ENCODE measurements at places on chromosomes 7 and 10.

DNA sequence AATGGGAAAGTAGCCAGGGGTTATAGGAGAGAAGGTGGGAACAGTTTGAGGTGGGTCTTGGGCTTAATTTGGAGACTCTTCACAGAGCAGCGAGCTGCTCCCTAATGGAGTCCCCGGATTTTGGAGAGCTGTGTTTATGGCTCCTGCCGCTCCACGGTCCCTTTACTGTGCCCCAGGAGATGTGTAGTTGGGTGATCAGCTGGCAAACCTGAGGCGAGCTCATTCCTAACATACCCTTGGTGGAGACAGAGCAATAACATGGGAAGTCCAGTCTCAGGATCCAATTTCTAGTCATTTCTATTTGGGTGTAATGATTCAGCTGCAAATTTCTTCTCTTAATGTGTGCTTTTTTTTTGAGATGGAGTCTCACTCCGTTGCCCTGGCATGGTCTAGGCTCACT is 1.5 kb downstream of the GARIN1A start:
- no peak for DNase-seq

DNA sequence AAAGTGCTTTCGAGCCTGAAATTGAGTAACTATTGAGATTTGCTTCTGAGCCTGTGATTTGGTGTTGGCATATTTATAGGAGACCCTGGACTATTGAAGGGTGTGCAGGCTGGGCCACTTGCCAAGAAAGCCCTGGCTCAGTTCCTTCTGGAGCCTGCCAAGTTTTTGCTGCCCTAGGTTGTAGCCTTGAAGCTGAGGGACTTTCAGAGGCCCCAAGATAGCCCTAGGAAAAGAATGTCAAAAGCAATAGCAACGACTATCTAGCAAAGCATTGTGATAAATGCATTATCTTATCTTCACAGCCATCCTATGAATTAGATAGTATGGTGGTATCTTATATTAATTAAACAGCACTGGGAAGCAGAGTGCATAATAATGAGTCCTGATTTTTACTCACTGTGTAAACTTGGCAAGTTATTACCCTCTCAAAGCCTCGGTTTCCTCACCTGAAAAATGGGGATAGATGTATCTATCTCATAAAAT is 473.7 kb upstream of the PODXL start:
- no peak for DNase-seq

DNA sequence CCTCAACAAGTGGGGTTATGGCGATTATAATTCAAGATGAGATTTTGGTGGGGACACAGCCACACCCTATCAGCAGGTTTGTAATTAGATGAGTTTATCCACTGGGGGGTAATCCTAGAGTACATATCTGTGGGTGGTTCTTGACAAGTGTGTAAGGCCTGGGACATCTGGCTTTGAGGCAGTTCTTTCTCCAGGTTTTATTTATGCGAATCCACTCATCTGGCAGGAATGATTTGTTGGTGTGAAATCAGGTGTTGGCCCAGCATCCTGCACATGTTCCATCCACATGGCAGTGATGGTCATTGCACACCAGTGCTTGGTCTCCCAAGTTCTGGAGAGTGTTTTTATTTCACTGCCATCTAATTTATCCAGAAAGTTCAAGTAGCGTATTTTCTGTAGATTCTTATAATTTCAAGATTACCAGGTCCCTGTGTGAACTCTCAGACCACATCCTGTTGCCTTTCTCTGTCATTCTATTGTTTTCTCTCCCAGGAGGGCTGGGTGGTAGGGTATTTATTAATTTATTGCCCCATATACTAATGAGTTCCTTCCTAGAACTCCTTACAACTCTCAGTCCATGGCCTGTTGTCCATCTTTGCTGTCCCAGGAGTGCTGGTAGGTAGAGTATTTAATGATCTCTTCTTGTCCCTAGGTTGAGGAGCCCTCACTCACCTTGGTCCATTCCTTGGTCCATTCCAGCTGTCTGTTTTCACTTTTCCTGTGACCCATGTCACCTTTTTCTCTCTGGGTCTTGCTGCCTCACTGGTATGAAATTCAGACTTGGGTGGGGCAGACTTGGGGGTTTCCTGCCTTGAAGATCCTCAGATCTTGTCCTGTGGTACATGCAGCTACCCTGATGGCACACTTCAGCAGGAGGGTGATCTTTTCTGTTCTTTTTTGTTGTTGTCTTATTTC is 10.4 kb downstream of the RALA start:
- no peak for DNase-seq

GRCh38 chr7:70647801-70648498 is 484.0 kb upstream of the GALNT17 start:
- no peak for DNase-seq

GRCh38 chr7:69561266-69561960 is 36.9 kb upstream of the AUTS2 start:
- no peak for DNase-seq

- no peak for DNase-seq
Observed at GRCh38 chr7:36036590-36036989, 116.5 kb upstream of the EEPD1 start.

GRCh38 chr7:84102213-84102612 is 92.4 kb downstream of the SEMA3A start:
- no peak for DNase-seq

GRCh38 chr10:120927352-120927751 is 76.2 kb downstream of the WDR11 start:
- no peak for DNase-seq

DNA sequence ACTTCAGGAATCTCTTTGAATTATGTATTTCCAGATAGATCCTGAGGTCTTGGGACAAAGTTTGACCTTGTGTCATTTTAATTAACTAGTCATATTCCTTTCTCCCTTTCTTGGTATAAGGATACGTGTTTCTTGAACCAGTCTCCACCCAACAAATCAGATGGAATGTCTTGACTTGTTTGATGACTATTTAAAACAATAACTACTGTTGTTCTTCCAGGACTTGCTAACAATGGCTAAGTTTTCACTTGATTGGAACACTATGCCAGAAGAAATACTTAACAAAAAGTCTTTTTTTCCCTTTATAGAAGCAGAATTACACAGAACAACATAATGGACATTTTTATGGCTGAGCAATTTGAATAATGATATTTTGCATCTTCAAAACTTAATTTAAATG is 43.0 kb upstream of the WIPF3 start:
- no peak for DNase-seq

- no peak for DNase-seq
Observed at GRCh38 chr10:113853578-113854012, 287 bp downstream of the DCLRE1A start.

DNA sequence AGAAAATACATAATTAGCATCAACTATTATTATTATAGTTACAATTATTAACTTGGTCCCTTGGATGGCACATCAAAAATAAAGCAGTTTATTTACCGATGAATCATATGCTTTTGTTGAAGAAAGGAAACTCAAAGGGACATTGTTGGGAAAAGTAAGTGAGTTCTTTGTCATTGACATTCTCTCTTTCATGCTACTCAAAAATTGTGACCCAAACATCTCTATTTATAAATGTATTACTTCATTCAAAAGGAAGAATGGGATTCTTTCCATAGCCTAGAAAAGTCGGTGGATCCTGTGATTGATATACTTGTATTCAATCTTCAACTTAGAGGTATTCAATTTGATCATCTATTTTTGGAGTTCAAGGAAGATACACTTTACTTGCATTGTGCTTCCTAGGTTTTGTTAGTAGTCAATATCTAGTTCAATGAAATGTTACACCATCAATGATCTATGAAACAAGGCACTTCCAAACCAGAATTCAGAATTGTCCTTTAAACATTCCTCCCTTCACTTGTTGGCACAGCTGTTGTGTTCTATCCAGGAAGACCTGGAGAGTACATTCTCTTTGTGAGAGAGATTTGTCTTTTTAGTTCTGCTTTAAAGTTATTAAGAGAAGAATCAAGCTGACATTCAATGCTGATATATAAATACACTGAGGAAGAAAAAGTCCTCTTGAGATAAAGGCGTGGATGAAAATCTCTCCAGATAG is 235.2 kb downstream of the TMEM26 start:
- DNase-seq = no peak

DNA sequence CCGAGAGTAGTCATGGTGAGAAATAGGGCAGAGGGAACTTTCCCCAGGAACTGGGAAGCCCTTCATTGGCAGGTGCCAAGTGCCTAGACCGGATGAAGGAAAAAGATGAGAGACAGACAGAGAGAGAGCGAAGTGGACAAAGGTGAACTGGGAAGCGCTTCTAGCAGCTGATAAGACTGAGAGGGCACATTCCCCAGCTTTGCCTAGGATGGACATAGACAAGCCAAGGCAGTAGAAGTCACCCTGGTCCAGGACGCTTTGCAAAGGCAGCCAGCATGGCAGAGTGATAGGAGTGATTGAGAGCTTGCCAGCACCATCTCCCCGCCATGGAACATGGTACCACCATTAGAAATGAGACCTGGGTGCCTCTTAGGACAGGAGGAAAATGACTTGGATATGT is 372.8 kb upstream of the MGMT start:
- no peak for DNase-seq

- DNase-seq = no peak
Observed at GRCh38 chr7:40305229-40305628, 170.4 kb downstream of the SUGCT start.

DNA sequence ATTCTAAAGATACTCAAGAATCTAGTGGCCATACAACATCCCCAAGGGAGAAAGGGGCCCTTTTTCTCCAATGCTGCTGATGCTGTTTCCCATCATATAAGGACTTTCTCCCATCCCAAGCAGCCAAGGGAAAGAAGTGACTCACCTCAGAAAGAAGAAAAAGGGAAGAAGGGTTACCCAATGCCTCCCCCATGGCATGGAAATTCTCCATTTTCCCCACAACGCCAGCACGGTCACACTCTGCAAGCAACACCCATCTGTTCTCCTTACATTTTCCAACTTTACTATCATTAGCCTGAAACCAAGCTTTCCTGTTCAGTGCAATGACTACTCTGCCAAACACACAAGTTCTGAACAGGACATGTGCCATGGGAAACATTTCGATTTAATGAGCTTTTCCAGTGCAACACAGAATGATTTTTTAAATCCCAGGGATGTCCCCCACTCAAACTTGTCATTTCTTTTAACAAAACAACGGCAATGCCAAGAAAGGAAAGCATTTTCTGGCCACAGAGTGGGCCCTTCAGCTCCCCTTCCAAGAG is 67.9 kb downstream of the PTPRN2 start:
- DNase-seq = no peak
